ENCODE measurements at places on chromosomes 12 and 14.

DNA sequence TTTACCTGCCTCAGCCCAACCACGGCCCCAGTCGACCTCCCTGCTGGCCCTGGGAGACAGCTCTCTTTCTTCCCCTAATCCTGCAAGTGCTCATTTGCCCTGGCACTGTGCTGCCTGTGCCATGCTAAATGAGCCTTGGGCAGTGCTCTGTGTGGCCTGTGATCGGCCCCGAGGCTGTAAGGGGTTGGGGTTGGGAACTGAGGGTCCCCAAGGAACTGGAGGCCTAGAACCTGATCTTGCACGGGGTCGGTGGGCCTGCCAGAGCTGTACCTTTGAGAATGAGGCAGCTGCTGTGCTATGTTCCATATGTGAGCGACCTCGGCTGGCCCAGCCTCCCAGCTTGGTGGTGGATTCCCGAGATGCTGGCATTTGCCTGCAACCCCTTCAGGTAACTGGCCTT, 2.8 kb downstream of the RNF31 start:
- DNase-seq: no peak
- H3K27me3 ChIP-seq: no peaks in the 10 kb centered on the region
- H3K4me3 ChIP-seq: no peak overlapping the region
- peaks cover 50% of the 10 kb centered on the region for H3K36me3 ChIP-seq
- no peak overlapping the region for H3K27ac ChIP-seq

- H3K4me1 ChIP-seq: peaks cover 7% of the 10 kb centered on the region
- H3K36me3 ChIP-seq: no peaks in the 10 kb centered on the region
- H3K27me3 ChIP-seq: no peaks in the 10 kb centered on the region
- no peak overlapping the region for H3K27ac ChIP-seq
These were observed 126.6 kb downstream of the SCARB1 start for GRCh38 chr12:124737040-124737419.

DNA sequence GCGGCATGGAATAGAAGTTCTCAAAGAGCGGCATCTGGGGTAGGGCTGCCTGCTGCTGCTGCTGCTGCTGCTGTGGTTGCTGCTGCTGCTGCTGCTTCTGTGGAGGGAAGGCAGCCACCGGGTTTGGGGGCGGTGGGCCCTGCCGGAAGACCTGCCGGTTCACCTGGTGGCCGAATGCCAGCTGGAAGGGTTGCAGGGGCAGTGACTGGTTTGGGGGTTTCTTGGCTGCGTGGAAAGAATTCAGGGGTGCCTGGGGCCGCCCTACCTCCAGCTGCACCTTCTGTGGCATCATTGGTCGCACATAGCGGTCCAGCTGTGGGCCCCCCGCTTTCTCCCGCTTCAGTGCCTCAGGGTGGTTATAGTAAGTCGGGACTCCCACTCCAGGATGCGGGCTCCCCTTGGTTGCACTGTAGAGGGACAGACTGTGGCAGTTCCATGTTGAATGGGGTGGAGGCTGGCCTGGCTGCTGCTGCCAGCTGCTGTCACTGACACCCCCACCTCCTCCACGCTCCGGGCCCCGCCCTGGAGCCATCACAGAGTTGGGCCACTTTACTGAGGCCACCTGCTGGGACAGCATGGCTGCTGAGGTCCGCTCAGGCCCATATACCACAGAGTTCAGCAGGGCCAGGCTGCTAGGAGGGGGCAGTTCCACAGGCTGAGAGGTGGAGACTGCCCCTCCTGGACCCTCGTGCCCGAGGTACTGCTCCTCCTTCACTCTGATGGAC, 25.2 kb upstream of the PNMA1 start:
- no peak overlapping the region for H3K27ac ChIP-seq
- DNase-seq: no peak
- H3K27me3 ChIP-seq: no peaks in the 10 kb centered on the region
- H3K36me3 ChIP-seq: peaks cover 15% of the 10 kb centered on the region
- H3K4me1 ChIP-seq: peaks cover 12% of the 10 kb centered on the region

DNA sequence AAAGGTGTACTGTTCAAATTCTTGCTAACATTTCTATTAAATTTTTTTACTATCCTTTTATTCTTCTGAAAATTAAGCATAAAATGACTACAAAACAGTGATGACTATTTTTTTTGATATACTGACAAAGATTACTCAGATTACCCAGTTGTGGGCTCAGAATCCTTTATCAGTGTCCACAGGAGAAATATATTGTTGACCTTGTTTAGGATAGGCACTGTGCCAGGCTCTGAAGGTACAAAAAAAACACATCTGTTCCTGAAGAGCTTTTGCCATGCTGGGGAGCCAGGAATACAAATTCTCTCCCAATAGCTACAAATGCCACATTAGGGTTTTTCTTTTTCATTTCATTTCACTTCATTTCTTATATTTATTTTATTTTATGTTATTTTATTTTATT, 26.9 kb upstream of the GCH1 start:
- no peaks in the 10 kb centered on the region for H3K4me1 ChIP-seq
- H3K36me3 ChIP-seq: no peaks in the 10 kb centered on the region
- no peaks in the 10 kb centered on the region for H3K27me3 ChIP-seq
- no peak overlapping the region for H3K4me3 ChIP-seq
- no peak for DNase-seq

DNA sequence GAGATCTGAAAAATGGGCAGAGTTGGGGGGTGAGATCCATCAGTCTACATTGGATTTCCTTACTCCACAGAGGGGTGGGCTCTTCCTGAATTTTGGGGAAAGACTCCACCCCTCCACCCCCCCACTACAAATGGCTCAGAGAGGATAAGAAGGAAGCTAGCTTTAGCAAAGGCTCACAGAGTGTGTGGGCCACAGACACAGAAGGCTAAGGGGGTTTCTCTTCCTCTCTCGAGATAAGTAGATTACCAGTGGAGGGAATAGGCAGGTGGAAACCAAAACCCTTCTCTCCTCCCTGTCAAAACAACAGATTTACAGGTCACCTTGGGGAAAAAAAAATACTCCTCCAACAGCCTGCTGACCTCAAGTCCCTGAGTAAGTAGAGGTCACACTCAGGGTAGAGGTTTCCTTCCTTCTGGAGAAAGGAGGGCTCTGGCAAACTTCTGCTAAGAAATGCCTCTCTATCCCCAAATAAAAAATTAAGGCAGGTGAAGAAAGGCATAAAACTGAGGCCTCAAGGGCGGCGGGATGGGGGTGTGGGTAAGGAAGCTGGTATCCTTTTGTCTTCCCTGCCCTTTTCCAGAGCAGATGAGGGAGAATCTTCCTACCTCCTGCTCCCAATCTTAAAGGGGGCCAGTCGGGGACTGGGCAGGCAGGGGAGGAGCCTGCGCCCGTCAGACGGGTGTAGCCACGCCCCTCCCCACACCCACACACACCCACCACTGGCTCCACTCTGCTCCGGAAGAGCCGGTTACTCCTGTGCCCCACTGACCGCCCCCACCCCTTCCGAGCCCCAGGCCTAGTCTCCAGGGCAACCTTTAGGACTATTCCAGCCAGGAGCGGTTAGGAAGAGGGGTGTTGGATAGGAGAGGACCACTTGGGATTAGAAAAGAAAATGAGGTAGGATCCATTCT, 1.9 kb upstream of the BAZ2A start:
- H3K36me3 ChIP-seq: peaks cover 5% of the 10 kb centered on the region
- H3K27me3 ChIP-seq: no peaks in the 10 kb centered on the region
- peaks cover 10% of the 10 kb centered on the region for H3K4me1 ChIP-seq
- peak overlapping the region; percentile 98 for H3K4me3 ChIP-seq
- DNase-seq: peak; percentile 90
- H3K27ac ChIP-seq: peak overlapping the region; percentile 66

DNA sequence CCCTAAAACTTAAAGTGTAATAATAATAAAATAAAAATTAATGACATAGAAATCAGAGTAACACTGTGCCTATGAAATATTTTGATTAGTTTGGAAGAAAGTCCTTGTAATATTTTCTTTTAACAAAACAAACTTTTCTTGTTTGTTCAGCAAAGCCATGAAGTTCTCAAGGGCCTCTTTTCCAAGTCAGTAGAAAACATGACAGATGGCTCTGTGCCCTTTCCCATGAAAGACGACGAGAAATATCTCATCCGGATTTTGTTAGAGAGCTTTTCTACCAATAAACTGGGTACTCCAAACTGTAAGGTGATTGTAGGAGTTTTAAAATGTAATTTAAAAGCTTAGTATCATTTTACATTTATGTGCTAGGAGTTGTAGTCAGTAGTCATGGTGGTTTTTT, 54.5 kb upstream of the ASPG start:
- no peak overlapping the region for H3K4me3 ChIP-seq
- no peaks in the 10 kb centered on the region for H3K4me1 ChIP-seq
- no peak overlapping the region for H3K27ac ChIP-seq
- H3K27me3 ChIP-seq: peaks cover 7% of the 10 kb centered on the region
- no peaks in the 10 kb centered on the region for H3K36me3 ChIP-seq
- DNase-seq: no peak

DNA sequence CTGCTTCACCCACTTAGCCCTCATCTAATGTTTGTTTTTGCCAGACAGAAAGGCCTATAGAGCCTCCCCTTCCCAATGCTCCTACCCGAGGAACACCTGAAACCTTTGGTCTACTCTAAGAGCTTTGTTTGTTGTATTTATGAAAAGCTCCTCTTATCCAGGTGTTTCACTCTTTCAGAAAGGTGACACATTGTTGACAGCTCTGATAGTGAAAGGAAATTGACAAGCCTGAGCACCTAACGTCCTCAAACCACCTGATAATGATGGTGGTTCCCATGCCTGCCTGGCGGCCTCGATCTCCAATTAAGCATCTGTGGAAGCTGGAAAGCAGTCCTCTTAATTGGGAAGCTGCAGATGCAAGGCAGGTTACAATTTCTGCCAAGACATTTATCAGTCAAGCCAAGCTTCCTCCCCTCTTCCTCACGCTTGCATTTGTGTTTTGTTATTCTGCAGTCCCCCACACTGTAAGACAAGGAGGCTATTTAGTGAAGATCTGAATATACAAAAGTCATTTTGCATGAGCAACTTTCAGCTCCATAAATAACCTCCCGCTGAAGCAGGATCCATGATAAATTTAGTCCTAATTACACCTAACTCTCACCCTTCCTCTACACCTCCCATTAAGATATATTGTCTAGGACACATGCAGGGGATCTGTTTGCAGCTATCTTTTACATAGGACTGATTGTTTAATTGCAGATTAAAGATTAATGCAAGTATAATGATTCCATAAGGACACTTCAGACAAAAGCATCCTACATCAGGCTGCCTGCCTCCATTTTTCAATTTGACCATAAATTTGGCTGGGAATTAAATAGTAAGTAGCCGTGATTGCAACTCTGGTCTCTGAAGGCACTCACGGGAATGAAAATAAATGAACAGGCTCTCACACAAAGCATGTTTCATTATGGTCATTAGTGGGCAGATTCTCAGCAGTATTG, 288.6 kb downstream of the PDZRN4 start:
- no peak for DNase-seq
- no peak overlapping the region for H3K27ac ChIP-seq
- H3K4me3 ChIP-seq: no peak overlapping the region
- H3K4me1 ChIP-seq: peaks cover 9% of the 10 kb centered on the region
- H3K36me3 ChIP-seq: no peaks in the 10 kb centered on the region

GRCh38 chr14:36441283-36441682, 78.7 kb downstream of the NKX2-1 start:
- no peak for DNase-seq
- no peaks in the 10 kb centered on the region for H3K36me3 ChIP-seq
- H3K4me1 ChIP-seq: peaks cover 13% of the 10 kb centered on the region
- no peak overlapping the region for H3K27ac ChIP-seq
- H3K4me3 ChIP-seq: peak overlapping the region; percentile 20

- H3K36me3 ChIP-seq: no peaks in the 10 kb centered on the region
- no peak overlapping the region for H3K27ac ChIP-seq
- no peaks in the 10 kb centered on the region for H3K27me3 ChIP-seq
These were observed 44.8 kb upstream of the METAP2 start for GRCh38 chr12:95429172-95429510.

GRCh38 chr12:84058136-84058535, 854.5 kb downstream of the SLC6A15 start:
- no peaks in the 10 kb centered on the region for H3K36me3 ChIP-seq
- no peak for DNase-seq
- H3K27ac ChIP-seq: no peak overlapping the region
- H3K4me1 ChIP-seq: no peaks in the 10 kb centered on the region
- H3K27me3 ChIP-seq: no peaks in the 10 kb centered on the region
- H3K4me3 ChIP-seq: no peak overlapping the region

DNA sequence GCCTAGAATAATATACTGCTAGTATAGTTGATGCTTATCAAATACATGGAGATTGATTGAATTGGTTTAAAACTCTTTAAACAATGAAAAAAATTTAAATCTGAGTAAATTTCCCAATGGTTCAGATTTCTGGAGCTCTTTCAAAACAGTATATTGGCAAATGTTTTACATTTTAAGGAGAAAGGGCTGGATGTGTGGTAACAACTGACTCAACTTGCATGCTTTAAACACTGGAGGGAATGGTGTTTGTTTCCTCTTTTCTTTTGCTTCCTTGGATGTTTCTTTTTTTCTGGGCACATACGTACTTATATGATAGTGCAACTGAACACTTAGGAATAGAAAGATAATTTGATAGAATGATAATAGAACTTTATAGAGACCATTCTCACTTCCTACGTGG, 73.8 kb upstream of the RFX4 start:
- H3K27me3 ChIP-seq: no peaks in the 10 kb centered on the region
- H3K27ac ChIP-seq: no peak overlapping the region
- no peaks in the 10 kb centered on the region for H3K4me1 ChIP-seq
- H3K4me3 ChIP-seq: no peak overlapping the region
- DNase-seq: no peak

- no peaks in the 10 kb centered on the region for H3K4me1 ChIP-seq
- H3K27me3 ChIP-seq: no peaks in the 10 kb centered on the region
- no peak for DNase-seq
- no peak overlapping the region for H3K4me3 ChIP-seq
- peaks cover 81% of the 10 kb centered on the region for H3K36me3 ChIP-seq
- no peak overlapping the region for H3K27ac ChIP-seq
These were observed 28.7 kb downstream of the ARID4A start for GRCh38 chr14:58327019-58327418.

- H3K27ac ChIP-seq: no peak overlapping the region
- H3K27me3 ChIP-seq: no peaks in the 10 kb centered on the region
- H3K36me3 ChIP-seq: peaks cover 32% of the 10 kb centered on the region
- H3K4me1 ChIP-seq: no peaks in the 10 kb centered on the region
These were observed 21.8 kb downstream of the DHX37 start for GRCh38 chr12:124967016-124967739.

DNA sequence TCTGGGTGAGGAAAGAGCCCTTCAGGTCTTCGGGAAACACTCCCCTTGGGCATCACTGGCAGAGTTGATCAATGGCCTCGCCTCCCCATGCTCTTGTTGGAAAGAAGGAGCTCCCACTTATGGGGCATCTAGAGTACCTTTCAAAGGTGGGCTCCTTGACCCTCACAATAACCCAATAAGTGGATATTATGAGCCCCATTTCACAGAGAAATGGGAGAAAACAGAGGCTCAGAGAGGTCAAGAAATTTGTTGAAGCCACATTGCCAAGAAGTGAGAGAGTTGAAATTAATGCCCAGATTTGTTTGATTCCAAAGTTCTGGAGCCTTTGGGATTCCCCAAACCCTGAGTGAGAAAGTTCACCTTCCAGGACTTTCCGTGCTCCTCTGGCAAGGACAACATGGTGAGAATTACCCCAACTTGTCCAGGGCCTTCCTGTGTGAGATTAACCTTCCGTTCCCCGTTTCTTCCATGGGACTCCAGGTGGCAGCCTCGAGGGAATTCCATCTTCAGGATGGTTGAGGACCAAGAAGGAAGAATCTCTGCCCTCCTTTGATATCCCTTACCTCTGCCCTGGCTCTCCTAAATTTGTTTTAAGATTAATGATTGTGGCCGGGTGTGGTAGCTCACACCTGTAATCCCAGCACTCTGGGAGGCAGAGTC, 7.5 kb upstream of the CHD4 start:
- H3K27ac ChIP-seq: peak overlapping the region; percentile 93
- DNase-seq: peak; percentile 84
- no peak overlapping the region for H3K4me3 ChIP-seq
- H3K36me3 ChIP-seq: no peaks in the 10 kb centered on the region
- H3K4me1 ChIP-seq: peaks cover 14% of the 10 kb centered on the region

GRCh38 chr14:99779751-99780150, 13.5 kb upstream of the EML1 start:
- no peak overlapping the region for H3K27ac ChIP-seq
- peaks cover 6% of the 10 kb centered on the region for H3K27me3 ChIP-seq
- peak; percentile 29 for DNase-seq
- H3K4me1 ChIP-seq: peaks cover 3% of the 10 kb centered on the region
